NCI-H187 treated with DMSO at 0.1 percent for 48 hours (cell line): ENCODE measurements at places on chromosomes 1 and 21.

GRCh38 chr1:202835548-202836072 is 24.9 kb downstream of the PCAT6 start:
- no peak for DNase-seq

DNA sequence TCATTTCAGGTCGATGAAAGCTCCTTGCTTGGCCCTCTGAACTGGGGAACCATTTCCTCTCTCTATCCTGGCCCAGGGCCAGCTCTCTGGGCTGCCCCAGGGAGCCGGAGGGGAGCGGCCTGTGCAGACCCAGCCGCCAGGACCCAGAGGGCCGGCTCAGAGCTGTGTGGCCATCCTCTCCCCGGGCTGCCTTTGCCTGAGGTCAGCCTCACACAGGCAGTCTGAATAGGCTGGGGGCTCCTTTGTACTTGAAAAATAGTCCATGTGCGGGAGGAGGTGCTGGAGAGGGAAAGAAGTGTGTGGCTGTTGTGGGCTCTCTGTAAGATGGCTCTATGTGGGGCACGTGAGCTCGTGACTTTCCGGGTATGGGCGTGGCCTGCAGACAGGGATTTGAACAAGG is 275.1 kb upstream of the VAMP3 start:
- no peak for DNase-seq

DNA sequence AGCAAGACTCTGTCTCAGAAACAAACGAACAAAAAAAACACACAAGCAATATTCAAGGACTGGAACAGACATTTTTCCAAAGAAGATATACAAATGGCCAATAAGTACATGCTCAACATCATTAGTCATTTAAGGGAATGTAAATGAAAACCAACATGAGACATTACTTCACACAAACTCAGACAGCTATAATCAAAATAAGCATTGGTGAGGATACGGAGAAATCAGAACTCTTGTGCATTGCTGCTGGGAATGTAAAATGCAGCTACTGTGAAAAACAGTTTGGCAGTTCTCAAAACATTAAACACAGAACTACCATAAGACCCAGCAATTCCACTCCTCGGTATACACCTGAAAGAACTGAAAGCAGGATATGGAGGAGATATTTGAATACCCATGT is 15.4 kb downstream of the NOL9 start:
- no peak for DNase-seq

DNA sequence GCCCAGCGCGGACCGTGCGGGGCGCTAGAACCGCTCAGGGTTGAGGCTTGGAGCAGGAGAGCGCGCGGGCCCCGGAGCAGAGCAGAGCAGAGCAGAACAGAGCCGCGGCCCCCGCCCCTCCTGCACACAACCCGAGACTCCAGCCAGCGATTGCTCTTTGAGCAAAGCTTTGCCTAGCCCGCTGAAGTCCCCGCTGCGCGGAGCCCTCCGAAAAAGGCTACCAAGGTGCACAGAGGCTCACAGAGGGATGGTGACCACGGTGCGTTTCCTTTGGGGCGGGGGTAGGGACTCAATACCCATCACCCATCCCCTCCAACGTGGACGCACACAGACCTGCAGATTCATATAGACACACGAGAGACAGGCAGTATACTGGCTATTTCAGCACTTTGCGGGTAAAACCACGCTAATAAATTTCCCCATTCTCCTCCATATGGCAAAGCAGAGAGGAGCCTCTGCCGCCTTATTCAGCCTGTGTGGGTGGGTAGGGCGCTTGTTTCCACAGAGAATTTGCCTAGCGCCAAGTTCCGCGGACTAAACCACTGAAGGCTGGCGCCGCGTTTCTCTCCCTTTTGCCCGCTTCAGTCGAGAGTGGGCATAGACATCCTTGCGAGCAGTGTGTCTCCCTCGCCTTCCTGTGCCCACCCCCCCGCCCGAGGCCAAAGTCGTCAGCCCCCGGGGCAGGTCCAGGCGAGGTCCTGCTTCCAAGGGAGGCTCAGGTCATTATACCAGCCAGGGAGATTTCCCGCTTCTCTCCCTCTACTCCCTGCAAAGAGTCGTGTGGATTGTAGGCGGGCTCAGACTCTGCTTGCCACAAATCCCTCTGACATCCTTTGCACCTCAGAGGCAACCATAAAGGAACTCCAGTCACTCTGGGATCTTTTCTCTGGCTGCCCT is 8.5 kb downstream of the HLX start:
- DNase-seq: no peak

DNA sequence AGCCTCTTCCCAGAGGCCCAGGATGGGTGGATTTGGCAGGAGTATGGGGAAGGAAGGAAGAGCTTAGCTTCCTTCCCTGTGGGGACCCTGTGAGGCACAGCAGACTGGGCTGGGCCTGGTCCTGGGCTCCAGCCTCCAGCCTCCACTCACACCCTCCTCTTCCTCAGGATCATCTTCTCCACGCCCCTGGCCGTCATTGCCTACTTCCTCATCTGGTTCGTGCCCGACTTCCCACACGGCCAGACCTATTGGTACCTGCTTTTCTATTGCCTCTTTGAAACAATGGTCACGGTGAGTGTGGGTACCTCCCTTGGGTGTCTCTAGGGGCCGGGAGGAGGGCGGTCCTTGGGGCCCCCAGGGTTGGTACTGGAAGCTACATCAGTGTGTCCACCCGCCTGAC is 10.1 kb downstream of the MFSD2A start:
- no peak for DNase-seq

GRCh38 chr1:179217943-179218507 is 11.5 kb downstream of the ABL2 start:
- DNase-seq: no peak

- no peak for DNase-seq
Observed at GRCh38 chr1:76209238-76209637, 134.7 kb downstream of the ST6GALNAC3 start.

- DNase-seq: no peak
Observed at GRCh38 chr1:220184506-220184905, 87.7 kb downstream of the RAB3GAP2 start.

GRCh38 chr1:61005614-61006580 is 76.5 kb upstream of the NFIA start:
- DNase-seq: no peak

- DNase-seq: no peak
Observed at GRCh38 chr1:54977533-54978297, 2.7 kb upstream of the TMEM61 start.

GRCh38 chr21:29371464-29371863 is 72.7 kb downstream of the BACH1 start:
- DNase-seq: no peak

DNA sequence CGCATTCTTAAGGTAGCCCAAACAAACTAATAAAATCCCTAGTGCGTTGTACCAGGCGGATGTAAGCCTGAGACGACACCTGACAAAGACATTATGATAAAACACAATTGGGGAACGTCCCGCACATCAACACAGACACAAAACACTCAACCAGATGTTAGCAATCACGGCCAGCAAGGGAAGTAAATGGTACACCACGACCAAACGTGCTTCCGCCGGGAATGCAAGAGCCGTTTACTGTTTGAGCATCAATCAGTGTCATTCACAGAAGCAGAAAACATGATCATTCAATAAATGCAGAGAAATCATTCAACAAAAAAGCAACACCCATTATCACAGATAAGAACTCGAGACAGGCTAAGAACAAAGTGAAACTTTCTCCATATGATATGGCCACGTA is 49.4 kb upstream of the COL18A1 start:
- no peak for DNase-seq
